CD4-positive, alpha-beta T cell treated with Interleukin-6 at 100 ng/mL for 8 hours (primary cell): ENCODE measurements at places on chromosomes 7 and 10.

DNA sequence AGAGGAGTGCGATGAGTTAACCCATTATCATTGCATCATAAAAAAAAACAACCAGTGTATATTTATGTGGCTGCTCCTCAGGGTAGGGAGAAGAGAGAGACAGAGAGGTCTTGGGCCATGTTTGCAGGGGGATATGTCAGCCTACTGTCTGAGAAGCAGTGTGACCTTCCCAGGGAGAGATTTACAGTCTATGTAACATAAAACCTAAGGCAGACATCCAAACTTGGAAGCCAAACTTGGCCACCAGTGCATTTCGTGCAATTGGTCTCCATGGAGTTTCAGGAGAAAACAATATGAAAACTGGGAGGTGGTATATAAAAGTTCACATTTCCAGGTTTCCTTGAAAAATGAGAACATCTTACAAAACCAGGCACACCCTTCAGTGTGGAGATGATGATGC, 85.9 kb upstream of the CXCL12 start:
- DNase-seq: no peak

- DNase-seq: no peak
Measured at GRCh38 chr10:95458014-95458413, 103.2 kb downstream of the SORBS1 start.

DNA sequence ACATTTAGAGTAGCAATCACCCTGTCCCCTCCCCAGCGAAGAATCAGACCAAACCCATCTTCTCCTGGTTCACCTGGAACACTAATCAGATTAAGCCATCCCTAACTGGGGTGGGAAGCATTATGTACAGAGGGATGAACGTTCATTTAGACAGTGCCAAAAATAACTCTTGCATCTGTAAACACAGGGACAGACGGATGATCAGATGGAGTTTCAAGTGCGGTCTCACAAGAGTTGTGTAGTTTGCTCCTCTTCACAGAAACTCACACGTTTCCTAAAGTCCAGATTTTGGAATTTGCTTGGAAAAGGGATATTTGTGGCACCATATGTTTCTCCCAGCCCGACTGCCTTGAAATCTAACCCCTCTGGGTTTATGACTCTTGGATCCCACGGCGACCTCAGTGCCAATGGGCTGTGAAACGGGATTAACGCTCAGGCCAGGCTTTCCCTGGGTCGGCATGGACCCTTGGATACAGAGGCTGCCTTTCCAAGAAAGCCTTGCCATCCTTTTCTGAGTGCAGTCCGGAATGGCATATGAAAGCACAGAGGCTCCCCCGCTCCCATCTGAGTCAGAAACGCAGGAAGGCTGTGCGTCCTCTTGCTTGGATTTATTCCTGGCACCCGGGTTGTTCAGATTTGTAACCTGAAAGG, 293.2 kb upstream of the HABP2 start:
- no peak for DNase-seq

DNA sequence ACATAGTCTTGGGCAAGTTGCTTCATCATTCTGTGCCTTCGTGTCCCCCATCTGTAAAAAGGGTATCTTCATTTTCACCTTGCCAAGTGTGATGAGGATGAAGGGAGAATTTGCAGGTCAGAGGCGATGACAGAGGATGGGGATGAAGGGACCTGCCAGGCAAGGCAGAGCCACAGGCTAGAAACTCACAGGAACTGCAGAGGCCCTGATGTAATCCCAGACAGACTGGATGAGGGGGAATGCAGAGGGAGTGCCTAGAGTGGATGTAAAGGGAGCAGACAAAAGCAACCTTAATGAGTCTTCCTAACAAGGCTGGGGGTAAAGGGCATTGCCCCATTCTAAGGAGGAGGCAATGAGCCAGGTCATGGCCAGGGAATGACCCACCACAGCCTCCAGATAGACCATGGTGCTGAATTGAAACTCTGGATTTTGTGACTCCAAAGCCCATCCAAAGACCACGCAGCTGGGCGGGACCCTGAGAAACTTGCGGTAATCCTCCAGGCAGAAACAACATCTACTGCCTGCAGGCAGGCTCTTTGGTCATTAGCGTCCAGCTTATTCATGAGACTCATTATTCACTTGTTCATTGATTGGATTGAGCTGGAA, 1.9 kb downstream of the ANTXRL start:
- no peak for DNase-seq

DNA sequence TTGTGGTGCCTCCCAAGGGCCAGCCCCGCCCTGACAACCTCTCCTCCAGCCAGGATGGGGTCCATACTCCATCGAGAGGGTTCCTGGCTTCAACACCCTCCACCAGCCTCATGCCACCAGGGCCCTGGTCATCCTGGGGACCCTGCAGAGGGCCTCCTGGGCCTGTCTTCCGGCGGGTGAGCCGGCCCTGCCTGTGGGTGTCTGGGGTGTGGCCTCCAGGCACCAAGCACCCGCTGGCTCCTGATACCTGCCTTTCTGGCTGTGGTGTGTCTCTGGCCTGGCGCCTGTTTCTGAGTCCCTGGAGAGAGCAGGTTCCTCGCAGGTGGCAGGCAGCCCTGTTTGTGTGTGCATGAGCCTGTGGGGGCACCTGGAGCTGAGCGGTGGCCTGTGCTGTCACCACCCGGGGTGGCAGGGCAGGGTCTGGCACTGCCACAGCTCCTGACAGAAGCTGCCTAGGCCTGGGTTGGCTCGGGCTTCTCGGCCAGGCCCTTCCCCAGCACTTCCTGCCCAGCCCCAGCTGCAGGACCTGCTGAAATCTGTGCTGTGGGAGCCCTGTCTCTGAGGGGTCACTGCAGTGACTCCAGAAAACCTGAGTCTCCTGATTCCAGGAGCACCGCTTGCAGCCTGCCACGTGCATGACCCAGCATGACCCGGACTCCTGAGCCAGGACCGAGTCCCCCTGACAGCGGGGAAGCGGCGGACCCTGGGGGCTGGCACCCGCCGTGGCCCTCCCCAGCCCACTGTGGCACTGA, 18.4 kb downstream of the ADAM8 start:
- DNase-seq: peak; percentile 45

GRCh38 chr7:120709252-120709971, 148.5 kb downstream of the TSPAN12 start:
- no peak for DNase-seq

DNA sequence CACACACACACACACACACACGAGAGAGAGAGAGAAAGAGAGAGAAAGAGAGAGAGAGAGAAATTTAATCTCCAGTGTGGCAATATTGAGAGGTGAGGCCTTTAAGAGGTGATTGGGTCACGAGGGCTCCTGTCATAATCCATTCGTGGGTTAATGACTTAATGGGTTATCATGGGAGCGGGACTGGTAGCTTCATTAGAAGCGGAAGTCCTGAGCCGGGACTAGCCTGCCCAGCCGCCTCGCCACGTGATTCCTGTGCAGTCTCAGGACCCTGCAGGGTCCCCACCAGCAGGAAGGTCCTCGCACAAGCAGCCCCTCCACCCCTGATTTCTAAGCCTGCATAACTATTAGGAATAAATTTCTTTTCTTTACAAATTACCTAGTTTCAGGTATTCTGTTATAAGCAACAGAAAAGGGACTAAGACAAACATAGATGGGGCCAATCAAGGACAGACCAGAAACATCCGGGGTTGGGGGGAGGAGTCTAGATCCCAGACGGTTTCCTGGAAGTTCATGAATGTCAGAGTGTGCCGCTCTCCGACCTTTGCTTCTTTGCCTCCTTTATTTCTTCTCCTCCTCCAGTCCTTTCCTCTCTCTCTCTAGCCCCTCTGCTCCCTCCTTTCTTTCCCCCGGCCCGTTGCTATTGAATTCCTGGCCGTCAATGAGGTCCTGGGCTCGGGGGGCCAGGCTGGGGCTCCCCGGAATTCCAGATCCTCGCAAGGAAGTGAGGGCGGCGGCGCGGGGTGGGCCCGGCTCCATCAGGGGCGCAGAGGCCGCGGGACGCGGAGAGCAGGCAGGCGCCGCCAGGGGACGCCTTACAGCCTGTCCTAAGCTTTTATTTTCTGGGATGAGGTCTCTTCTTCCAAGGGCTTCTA, 146.8 kb downstream of the CYP26A1 start:
- no peak for DNase-seq

GRCh38 chr10:65394502-65395297, 1531.1 kb upstream of the LRRTM3 start:
- DNase-seq: no peak

- DNase-seq: no peak
Measured at GRCh38 chr7:49014870-49015269, 90.5 kb downstream of the CDC14C start.

GRCh38 chr7:148698007-148698396, 701 bp upstream of the CUL1 start:
- no peak for DNase-seq

GRCh38 chr10:121618906-121619305, 20.7 kb upstream of the FGFR2 start:
- no peak for DNase-seq

- no peak for DNase-seq
Measured at GRCh38 chr10:103534621-103535498, 41.4 kb downstream of the NEURL1 start.
